ENCODE measurements at places on chromosomes 1 and 21.

DNA sequence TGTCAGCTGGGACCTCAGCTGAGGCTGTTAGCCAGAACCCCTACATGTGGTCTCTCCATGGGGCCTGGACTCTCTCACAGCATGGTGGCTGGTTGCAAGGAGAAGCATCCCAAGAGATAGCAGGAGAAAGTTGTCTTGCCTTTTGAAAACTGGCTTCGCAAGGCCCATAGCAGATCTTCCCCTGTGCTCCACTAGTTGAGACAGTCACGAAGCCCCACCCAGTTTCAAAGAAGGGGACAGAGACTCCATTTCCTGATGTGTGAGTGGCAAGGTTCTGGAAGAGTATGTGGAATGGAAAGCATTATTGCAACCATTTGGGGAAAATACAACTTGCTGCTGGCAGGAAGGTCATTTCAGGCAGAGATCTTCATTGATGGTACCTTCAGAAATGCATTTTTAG lies 7.5 kb upstream of the CSRP1 start:
- DNase-seq = no peak

DNA sequence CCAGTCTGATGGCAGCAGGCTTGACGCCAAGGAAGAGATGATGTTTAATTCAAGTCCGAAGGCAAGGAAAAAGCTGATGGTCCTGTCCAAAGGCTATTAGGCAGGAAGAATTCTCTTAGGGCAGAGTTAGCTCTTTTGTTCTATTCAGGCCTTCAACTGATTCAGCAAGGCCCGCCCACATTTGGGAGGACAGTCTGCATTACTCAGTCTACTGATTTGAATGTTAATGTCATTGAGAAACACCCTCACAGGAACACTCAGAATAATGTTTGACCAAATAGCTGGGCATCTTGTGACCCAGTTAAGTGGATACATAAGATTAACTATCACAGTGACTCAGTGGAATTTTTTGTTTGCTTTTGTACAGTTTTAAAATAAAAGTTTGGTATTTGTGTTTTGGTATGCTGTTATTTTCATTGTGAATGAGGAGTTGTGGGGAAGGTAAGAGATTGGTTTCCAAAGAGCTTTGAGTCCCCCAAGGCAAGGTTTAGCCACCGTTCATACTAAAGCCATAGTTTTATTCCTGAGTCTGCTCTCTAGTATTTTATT lies 1.7 kb upstream of the ZNF691 start:
- no peak for DNase-seq

- peak; percentile 67 for DNase-seq
Measured at GRCh38 chr1:112698366-112699310, 8.3 kb downstream of the RHOC start.

DNA sequence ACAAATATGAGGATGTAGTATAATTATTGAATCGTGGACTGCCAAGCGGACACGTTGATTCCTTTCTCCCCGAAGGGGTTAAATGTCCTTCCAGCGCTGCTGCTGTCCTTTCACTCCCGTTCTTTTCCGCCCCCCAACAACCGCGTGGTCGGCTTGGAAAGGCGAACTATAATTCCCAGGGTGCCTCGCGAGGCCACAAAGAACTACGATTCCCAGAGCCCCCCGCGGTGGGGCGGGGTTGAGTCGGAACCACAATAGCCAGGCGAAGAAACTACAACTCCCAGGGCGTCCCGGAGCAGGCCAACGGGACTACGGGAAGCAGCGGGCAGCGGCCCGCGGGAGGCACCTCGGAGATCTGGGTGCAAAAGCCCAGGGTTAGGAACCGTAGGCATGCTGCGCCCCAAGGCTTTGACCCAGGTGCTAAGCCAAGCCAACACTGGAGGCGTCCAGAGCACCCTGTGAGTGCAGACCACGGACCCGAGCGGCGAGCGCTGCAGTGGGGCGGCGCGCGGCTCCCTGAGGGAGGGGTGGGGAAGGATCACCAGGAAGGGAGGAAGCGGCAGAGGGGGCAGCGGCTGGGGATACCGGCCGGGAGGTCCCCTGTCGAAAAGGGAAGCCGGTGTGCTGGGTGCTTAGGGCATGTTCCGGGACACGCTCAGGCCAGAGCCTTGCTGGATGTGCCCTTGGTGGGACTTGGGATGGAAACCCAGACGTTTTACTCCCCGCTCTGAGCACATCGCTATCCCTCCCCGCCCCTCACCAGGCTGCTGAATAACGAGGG lies at the start of gene LAMTOR2:
TSS of gene LAMTOR2 (plus strand) at position 283 of the 781 bp plus-strand sequence. CDS start at position 391, 108 bp downstream.
- peak; percentile 100 for DNase-seq

GRCh38 chr1:202586018-202586821 lies 124.0 kb downstream of the SYT2 start:
- no peak for DNase-seq

- no peak for DNase-seq
Measured at GRCh38 chr1:12466816-12467215, 151.2 kb downstream of the DHRS3 start.

DNA sequence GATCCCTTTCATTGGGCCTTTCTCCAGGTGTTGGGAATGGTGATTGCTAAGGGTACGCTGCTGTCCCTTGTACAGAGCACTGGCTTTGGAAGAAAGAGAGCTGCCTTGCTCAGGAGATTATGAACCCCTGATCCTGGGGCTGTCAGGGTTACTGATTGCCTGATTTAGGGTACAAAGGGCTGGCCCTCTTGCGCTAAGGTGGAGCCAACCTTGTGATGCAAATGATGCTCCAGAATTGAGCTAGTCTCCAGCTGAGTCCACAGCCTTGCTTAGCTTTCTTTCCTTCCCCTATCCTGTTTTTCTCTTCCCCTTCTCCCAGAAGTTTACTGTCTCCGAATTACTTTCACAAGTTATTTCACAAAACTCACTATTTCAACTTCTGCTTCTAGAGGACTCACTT lies 334.7 kb downstream of the AMY1C start:
- no peak for DNase-seq

GRCh38 chr1:42399315-42400100 lies 18.9 kb downstream of the RIMKLA start:
- no peak for DNase-seq

All from SHP77 treated with DMSO at 0.1 percent for 48 hours (cell line).